Astrocyte of the spinal cord (primary cell): ENCODE measurements at places on chromosomes 2 and 18.

GRCh38 chr18:60246606-60247005, 126.0 kb downstream of the MC4R start:
- no peak for DNase-seq

DNA sequence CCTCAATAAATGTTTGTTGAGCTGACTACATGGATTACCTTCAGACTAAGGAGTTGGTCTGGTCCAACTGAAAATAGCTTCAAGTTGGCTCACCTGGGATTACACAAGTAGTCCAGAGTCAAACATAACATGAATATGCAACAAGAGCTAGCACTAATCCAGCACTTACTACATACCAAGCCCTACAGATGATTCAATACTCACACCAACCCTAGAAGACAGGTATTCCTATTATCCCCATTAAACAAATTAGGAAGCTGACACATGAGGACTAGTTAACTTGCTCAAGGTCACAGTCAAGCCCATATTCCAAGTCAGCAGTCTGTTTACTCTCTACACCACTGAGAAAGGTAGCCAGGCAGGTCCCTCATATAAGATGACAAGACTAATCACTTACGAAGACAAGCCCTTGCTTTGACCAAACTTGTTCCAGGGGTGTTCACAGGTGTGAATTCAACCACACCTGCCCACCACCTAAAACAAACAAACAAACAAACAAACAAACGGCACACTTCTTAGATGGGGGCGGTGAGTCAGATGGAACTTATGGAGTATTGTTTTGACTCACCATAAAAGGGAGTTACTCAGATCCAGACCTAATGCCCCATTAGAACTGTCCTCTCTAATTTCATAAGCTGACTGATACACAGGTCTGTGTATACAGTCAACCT, 29.1 kb downstream of the TMEM131 start:
- no peak for DNase-seq

DNA sequence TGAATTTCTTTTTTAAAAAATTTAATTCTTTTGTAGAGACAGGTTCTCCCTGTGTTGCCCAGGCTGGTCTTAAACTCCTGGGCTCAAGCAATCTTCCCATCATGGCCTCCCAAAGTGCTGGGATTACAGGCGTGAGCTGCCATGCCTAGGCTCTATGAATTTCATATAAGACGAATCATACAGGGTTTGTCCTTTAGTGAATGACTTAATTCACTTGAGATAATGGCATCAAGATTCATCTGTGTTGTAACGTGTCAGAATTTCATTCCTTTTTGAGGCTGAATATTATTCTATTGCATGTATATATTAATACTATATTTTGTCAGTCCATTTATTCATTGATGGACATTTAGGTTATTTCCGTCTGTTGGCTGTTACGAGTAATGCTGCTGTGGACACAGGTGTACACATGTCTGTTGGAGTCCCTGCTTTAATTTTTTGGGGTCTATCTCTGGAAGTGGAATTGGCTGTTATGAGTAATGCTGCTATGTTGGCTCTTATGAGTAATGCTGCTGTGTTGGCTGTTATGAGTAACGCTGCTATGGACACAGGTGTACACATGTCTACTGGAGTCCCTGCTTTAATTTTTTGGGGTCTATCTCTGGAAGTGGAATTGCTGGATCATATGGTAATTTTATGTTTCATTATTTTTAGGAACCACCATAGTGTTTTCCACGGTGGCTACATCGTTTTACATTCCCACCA, 210.6 kb downstream of the CAMKMT start:
- DNase-seq = peak; percentile 22

- DNase-seq = no peak
Measured at GRCh38 chr2:70663411-70663810, 104.6 kb downstream of the ADD2 start.

DNA sequence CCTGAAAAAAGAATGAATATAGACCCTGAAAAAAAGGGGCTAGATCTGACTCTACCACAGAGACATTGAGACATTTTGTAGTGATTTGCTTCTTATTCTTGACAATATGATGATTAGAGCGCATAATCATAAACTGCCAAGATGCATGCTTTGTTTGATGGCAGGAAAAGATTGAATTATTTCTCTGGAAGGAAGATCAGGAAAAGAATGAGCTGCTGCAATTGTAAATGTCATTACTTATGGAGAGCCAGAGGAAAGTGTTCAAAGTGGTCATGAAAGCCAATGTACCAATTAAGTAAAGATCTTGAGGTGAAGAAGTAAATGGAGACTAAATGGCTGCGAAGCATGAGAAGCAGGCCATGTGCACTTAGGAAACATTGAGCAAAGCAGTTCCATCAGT, 126.4 kb upstream of the NXPH2 start:
- DNase-seq = no peak

DNA sequence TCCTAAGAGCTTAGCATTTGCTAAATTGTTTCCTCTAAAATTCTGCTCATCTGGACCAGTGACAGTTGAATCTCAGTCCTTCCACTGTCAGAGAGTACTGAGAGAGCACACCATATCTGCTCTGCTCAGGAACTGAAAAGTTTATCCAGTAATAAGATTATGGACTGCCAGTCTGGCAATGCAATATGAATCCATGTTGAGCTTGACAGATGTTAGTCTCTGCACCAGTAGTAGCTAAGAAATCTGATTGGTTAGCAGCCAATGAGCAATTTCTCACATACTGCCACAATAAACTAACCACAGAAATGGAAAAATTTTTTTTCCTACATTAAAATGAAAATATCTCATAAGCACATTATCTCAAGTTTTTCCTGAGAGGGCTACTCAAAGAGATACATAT, 2.3 kb downstream of the PRKD3 start:
- no peak for DNase-seq

DNA sequence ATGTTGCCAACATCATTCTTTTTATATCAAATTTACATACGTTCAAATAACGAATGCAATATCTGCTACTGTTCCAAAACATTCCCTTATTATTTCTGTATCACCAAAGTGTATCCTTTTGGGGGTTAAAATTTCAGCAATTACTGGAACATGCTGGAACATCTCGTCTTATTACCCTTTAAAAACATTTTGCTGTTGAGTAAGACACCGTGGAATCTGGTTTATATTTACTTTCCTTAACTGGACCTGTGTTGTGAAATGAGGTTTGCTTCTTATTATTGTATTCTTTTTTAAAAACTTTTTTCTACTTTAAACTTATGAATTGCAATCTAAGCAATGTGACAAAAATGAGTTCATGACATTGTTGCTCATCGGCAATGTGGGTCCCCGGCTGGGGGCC, 87.4 kb upstream of the PTPRM start:
- no peak for DNase-seq

DNA sequence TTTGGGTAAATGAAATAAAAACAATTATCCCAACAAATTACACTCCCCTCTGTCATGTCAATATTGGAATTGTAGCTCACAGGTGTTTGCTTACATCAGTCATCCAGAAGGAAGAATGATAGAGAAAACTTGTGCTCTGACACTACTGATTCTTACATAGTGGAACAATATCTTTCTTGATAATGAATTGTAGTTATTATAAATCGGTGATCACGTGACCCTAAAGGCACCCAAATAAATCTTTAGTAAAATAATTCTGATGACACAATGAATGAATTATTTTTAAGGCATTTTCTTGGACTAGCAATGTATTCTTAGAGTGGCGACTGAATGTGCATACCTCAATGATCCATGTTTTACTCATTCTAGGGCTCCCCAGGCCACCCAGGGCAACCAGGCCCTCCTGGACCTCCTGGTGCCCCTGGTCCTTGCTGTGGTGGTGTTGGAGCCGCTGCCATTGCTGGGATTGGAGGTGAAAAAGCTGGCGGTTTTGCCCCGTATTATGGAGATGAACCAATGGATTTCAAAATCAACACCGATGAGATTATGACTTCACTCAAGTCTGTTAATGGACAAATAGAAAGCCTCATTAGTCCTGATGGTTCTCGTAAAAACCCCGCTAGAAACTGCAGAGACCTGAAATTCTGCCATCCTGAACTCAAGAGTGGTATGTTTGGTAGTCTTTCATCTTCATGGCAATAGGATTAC, 34.5 kb downstream of the COL3A1 start:
- no peak for DNase-seq

DNA sequence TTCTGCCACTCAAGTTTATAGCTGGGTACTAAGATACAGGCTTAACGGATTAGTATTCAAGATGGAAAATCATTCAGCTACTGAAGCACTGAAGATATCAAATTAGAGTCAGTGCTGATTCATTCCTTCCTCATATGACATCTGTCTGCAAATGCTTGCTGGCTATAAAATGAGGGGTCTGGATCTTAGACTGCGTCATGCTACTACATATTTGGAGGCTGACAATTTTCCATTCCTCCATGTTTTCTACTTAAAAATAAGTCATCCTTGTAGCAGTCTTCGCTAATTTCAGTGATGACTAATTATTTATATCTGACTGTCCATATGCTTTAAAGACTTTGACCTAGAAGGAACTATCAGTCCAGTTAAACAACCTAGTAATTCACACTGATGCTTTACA, 233.4 kb downstream of the RIT2 start:
- DNase-seq = no peak

DNA sequence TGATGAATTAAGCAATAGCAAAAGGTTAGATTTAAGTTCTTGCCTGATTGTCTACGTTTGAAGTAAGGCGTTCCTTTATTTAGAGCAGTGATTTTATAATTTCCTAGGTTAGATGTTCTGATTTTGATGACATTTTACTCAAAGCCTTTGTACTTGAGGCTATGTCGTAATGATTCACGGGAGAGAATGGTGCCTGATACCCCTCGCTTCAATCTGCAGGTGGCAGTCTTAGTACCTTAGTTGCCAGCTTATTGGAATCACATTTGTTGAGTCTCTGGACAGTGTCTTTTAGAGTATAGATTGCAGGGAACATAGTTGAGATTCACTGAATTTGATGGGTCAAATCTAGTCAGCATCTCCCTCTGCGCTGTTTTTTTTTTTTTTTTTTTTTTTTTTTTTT, 89.5 kb downstream of the BIRC6 start:
- DNase-seq = no peak

GRCh38 chr2:12935222-12935621, 218.5 kb downstream of the TRIB2 start:
- peak; percentile 47 for DNase-seq

- no peak for DNase-seq
Measured at GRCh38 chr2:59936048-59936447, 617.4 kb downstream of the BCL11A start.

DNA sequence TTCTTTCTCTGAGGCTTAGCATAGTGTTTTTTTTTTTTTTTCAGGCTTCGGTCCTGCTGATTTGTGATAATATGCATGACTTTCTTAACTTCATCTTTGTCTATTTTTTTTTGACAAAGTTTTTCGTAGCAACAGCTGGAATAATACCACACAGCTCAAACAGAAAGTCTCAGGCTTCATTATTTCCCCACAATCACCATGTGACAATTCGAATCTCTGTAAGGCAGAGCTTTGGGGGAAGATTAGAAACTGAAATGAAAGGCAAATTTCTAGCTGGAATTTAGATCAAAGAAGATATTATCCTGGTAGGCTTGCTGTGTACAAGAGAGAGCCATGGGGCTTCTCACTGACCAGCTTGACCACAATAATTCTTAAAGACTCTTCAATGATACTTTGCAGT, 12.2 kb upstream of the CD28 start:
- DNase-seq = peak; percentile 48

- no peak for DNase-seq
Measured at GRCh38 chr2:157413326-157414035, 30.4 kb downstream of the CYTIP start.

DNA sequence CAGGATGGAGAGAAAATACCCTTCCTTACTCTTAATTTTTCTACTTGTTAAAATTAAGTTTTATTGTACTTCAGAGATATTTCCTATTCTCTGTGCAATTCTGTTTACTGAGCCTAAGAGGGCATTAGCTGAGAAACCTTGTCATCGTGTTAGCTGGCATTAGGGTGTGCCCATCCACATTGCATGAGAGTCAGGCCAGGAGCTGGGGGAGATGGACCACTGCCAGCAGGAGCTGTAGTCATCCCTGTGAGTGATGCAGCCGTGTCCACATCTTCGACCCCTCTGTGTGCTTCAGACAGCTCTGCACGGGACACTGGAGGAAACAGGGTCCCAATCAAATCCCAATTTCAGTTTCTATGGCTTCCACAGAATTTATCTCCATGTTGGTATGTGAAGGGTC, 34.2 kb downstream of the ABCA12 start:
- no peak for DNase-seq

DNA sequence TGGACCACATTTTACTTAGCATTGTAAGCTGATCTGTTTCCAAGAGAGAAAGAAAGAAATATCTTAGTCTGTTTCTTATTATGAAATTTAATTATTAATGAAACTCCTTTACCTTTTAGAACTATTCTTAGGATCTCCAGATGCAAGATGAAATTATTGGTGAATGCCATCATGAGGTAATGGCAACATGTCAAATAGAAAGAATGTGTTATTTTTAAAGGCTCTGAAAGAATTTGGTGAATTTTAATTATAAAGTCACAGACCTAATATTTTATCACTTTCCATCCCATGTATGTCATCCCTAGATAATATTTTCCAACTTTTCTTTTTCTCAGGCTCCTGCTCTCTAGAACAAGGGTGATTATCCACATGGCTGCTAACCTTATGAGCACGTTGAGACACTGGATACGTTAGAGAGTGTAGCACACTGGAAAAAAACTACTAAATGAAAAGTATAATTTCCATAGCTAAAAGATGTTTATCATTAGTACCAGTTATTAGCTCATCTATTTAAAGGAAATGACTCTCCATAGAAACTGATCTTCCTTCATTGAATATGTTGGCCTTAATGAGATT, 95.2 kb upstream of the SCG2 start:
- peak; percentile 26 for DNase-seq

DNA sequence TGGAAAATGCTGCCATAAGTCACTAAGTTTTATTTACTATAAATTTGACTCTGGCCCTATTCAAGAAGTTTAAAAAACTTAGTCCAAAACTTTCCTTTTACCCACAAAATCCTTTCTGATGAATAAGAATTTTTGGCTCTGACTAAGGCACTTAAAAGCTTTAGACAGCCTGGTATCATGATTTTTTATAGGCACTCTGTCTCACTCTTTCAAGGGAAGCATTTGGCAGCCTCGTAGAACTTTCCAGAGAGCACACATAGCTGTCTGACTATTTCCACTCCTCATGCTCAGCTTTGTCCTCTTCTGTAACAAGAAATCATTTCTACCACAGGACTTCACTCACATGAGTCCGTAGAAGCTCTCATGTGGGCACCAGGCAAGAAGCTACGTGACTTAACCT, 32.3 kb upstream of the XDH start:
- peak; percentile 26 for DNase-seq

GRCh38 chr2:121182520-121182919, 102.5 kb downstream of the TFCP2L1 start:
- no peak for DNase-seq

- no peak for DNase-seq
Measured at GRCh38 chr2:147232225-147232669, 612.6 kb upstream of the ACVR2A start.

DNA sequence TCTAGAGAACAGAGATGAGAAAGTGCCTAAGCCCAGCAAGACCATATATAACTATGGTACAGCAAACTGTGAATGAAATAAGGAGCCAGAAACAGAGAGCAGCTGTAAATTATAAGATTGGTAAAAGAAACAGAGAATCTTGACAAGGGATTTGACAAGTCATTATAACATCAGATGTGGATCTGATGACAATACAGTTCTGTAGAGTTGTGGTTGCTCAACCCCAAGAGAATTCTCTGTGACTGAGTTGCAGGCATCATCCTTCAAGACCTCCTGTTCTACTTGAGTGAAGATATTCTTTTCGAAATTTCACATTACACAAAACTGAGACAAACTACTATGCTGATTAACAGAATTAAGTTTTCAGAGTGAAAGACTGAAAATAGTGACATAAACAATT, 343.1 kb upstream of the SLC39A10 start:
- no peak for DNase-seq

GRCh38 chr18:26473672-26474071, 74.7 kb downstream of the KCTD1 start:
- DNase-seq = no peak
